MM.1S (cell line): ENCODE measurements at places on chromosomes 2 and 18.

GRCh38 chr2:219422952-219423534 is 4.9 kb downstream of the DES start:
- no peak for DNase-seq

GRCh38 chr2:227335713-227336112 is 10.7 kb downstream of the MFF start:
- no peak for DNase-seq

DNA sequence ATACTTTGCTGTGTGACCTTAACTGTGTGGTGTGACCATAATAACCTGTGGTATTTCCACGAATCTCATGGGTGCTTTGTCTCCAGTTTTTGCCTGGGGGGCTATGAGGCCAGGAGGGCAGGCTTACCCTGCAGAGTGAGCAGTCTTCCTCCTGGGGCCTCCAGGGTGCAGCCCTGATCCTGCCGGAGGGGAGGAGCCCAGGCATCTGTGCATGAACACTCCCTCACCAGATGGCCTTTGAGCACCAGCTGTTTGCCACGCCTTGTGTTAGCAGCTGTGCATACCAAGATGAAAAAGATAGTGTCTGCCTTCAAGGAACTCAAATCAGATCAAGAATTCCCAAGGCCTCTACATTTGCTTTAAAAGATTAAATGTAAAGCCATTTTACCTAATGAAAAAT is 75.0 kb upstream of the RBM44 start:
- peak; percentile 55 for DNase-seq

DNA sequence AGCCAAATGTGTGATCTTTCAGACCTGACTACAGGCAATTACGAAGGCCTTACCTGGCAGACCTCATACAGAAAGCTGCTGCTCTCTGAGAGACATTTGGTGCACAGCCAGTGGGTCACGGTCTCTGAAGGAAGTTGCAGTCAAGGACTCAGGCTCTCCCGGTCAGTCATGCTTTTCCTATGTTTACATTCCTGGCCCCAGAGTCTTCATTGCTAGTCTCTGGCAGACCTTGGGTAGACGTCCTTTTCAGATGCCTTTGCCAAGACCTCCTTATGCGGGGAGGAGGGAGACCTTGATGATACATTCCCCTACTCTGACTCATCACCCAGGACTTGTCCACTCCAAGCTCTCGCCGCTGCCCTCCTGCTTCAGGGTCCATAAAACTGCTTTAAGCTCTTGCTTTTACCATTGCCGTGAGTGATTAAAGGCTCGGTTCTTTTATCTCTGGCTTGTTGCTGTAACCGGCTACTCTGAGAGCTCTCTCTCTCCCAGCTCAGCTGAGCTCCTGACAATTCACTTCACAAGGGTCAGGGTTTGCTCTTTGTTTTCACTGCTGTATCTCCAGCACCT is 62.0 kb upstream of the SLC35F5 start:
- DNase-seq = no peak

DNA sequence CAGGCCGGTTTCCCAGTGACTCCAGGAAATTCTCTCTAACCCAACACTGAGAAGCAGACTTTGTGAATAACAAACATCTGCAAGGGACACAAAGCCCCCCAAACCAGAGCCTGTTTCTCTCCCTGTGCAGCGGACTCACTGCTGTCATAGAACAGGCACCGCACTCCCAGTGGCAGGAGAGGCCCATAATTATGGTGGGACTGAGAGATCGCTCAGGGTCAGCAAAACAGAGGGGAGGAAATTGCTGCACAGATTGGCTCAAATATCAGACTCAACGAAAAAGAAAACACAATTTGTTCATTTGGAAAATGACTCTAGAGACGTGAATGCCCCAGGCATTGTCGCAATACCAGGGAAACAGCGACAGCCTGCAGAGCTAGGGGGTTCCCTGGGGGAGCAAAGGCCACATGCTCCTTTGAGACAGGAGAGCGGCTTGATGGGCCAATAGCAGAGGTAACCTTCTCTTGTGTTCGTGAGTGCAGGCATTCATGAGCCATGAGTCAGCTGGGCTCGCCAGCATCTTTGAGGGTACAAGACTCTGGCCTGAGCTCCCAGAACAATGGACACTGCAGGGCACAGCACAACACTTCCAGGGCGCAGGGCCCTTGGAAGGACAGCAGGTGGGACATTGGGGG is 143.3 kb upstream of the KLHL29 start:
- DNase-seq = no peak

- no peak for DNase-seq
These were observed 378.8 kb downstream of the SLC4A3 start for GRCh38 chr2:220006152-220006621.

DNA sequence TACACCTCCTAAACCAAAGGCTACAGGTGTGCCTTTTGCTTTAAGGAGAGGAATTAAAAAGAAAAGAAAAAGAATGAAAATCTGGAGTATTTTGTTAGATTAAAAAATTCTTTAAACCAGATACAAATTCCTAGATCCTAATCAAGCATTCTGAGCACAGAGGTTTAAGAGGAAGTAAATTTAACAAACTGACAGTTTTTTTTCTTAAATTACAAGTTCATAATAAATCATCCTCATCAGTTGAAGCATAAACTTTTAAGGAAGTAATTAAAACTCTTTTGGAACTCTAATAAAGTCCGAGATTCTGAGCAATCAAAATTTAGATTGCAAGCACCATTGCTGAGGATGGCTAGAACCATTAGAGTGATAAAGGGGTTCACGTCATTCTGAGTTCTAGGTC is 75.1 kb downstream of the POLE4 start:
- no peak for DNase-seq

- DNase-seq = no peak
These were observed 134.0 kb downstream of the NEDD4L start for GRCh38 chr18:58177896-58178470.

DNA sequence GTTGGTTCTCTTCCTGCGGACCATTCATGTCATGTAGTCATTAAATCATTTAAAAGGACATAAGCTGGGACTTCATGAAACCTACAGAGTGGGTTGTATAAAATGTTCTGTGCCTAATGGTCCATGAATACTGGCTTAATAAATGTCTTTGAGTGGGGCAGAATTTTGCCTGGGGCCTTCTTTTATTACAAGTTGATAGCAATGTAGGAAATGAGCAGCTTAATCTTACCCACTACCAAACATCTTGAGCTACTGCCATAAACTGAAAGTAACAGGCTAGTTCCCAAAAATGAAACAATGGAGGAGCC is 130.9 kb downstream of the TMEM17 start:
- DNase-seq = no peak

GRCh38 chr2:118307864-118308263 is 219.6 kb downstream of the INSIG2 start:
- DNase-seq = no peak

DNA sequence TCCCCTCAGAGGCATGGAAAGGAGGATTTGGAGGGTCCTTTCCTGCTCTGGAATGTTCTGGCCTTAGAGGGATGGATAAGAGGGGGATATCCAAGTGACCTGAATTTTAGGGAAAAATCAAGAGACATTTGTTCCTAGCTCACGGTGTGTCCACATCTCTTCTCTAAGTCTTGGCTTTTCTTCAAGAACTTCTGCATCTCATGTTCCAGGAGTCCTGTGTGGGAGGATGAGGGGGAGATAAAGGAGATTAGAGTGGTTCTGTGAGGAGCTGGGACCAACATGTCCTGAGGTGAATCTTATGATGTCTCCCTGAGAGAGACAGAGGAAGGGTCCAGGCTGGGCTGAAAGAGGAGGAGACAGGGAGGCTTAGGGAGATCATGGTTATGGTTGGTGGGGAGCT is 11.7 kb downstream of the EMX1 start:
- DNase-seq = no peak

- no peak for DNase-seq
These were observed at the start of gene C1GALT1C1L for GRCh38 chr2:43676322-43677050. Gene C1GALT1C1L (minus strand): TSS chr2:43676429. CDS start chr2:43676322, 107 bp downstream.

DNA sequence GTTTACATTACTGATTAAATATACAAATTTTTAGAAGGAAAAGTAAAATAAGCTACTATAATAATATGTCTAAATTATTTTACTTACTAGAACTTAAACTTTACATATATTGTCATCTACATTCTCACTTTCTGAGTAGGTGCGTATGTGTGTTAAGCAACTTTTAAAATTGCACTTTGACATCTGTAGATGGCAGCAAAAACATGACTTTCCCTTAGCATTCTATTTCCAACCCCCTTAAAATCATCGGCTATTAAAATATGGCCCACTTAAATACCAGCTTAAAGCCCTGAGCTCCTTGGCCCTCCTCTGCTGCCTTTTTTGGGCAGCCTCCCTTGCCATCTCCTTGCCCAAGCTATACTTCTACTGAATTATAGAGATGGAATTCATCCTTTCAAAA is 78.0 kb downstream of the UPP2 start:
- no peak for DNase-seq

- DNase-seq = no peak
These were observed 90.2 kb downstream of the ARMC9 start for GRCh38 chr2:231288590-231288989.

GRCh38 chr2:234330902-234331301 is 166.0 kb downstream of the ARL4C start:
- DNase-seq = no peak

DNA sequence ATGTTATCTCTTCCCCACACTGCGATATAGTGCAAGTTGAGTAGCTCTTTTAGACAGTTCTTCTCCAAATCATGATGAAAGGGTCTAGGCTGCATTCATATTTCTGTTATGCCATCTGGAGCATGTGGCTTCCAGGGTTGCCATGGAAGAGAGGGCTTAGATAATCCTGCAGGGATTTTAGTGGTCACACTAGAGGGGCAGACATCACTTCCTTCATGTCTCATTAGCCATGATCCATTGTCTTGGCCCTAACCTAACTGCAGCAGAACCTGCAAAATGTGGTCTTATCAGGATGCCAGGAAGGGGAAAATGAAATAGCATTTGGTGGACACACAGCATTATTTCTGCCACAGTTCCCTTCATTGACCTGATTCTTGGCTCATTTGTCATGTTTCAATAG is 83.1 kb downstream of the ADAM23 start:
- DNase-seq = no peak

DNA sequence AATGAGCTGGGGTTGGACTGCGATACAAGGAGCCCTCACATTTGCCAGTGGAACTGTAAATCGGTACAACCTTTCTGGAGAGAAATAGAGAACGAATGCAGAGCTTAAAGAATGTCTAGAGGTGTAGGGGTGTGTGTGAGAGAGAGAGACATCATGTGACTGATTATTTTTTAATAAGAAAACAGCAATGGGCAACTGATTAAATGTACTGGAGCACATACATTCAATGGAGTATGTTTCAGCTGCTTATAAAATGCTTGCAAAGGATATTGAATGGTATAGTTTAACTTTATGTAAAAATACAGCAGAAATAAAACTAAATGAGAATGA is 391 bp upstream of the TMEM17 start:
- no peak for DNase-seq

- peak; percentile 86 for DNase-seq
These were observed 30.5 kb upstream of the ATP8B1 start for GRCh38 chr18:57833441-57834101.

DNA sequence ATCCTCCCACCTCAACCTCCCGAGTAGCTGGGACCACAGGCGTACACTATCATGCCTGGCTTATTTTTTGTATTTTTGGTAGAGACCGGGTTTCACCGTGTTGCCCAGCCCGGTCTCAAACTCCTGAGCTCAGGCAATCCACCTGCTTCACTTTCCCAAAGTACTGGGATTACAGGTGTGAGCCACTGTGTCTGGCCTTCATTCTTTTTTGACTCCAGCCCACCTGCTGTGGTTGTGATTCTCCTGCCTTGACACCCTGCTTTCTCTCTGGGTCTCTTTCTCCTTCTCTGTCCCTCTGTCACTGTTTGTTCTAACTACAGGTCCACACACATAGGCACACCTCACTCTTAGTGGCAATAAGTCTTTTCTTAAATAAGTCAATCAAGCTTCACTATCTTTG is 85.3 kb downstream of the FTCDNL1 start:
- DNase-seq = no peak

- peak; percentile 68 for DNase-seq
These were observed 116.6 kb downstream of the SRBD1 start for GRCh38 chr2:45494275-45494977.

- no peak for DNase-seq
These were observed 117.7 kb downstream of the B3GNT2 start for GRCh38 chr2:62313449-62314227.

GRCh38 chr2:199442173-199442572 is 15.6 kb downstream of the SATB2 start:
- no peak for DNase-seq

GRCh38 chr2:119180892-119181291 is 22.3 kb upstream of the C1QL2 start:
- no peak for DNase-seq

- peak; percentile 90 for DNase-seq
These were observed 1.1 kb downstream of the CASP8 start for GRCh38 chr2:201261471-201261870.

DNA sequence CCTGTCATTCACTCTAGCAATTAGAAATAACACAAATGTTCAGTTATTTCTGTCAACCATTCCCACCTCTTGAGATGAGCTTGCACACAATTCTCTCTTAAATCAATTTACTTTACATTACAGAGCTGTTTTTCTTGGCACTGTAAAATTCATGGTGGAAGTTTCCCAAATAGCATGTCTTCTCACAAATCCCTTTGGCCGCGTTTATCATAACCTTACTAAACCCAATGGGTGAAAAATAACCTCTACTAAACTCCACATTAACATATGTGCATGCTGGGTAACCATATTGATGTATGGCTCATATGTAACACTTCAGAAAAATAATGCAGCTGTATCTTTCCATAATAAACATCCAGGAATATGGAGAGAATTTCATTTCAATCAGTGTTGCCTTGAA is 75.5 kb upstream of the SULT1C3 start:
- no peak for DNase-seq

GRCh38 chr2:175976391-175977157 is 25.5 kb downstream of the LNPK start:
- no peak for DNase-seq

- DNase-seq = peak; percentile 50
These were observed 558 bp downstream of the DNAJC10 start for GRCh38 chr2:182716650-182716979.

- DNase-seq = no peak
These were observed 423.6 kb upstream of the CHST9 start for GRCh38 chr18:27608742-27609141.

DNA sequence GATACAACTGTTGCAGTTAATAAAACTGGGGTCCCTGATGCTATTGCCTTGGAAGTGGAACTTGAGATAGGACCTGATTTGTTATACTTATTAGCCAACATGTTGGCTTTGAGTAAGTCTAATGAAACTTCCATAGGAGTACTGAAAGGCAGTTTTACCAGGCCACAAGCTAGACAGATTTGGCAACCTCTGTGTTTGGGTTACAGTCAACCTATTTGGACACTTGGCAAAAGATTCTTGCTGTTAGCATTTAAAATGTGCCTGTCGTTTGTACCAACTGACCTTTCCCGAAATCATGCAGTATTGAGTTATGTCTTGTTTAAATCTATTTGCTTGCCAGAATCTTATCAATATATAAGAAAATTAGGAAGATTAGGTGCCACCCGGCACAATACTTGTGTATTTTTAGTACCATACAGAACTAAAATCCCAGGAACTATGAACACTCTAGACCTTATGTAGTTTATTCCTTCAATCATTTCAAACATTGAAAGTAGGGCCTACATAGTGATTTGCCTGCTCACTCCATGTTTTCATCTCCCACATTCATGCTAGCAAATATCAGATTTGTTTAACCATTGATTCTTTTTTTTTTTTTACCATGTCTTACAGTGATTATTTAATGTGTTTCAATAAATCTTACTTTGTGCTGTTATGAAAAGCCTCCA is 35.5 kb upstream of the UPP2 start:
- DNase-seq = no peak

GRCh38 chr18:27493182-27493581 is 308.1 kb upstream of the CHST9 start:
- DNase-seq = no peak
